ENCODE measurements at places on chromosomes 2 and 18.

DNA sequence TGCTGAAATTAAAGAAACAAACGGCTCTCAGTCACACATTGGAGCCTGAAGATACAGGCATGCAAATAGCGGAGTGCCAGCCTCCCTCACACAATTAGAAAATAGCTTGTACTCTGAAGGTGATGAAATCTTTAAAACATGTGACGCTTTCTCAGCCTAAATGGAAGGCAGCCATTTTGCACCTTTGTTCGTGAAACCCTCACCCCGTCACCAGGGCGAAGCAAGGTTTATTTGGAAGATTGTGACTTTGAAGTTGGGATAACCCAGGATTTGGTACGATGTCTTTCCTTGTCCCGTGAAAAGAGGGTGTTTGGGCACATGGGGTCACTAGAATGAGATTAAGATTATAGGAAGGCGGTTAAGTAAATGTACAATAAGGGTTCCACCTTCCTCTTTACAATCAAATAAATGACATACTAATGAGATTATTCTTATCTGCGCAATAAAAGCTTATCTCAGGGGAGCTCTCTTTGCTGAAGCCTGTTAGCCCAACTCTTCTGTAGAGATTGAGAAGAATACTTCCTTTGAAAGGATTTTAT lies 4.2 kb downstream of the SH3BP4 start:
- DNase-seq = no peak

- no peak for DNase-seq
Observed at GRCh38 chr2:144011553-144011952, 508.4 kb downstream of the ZEB2 start.

GRCh38 chr2:181810823-181811695 lies 80.5 kb upstream of the ITPRID2 start:
- no peak for DNase-seq

DNA sequence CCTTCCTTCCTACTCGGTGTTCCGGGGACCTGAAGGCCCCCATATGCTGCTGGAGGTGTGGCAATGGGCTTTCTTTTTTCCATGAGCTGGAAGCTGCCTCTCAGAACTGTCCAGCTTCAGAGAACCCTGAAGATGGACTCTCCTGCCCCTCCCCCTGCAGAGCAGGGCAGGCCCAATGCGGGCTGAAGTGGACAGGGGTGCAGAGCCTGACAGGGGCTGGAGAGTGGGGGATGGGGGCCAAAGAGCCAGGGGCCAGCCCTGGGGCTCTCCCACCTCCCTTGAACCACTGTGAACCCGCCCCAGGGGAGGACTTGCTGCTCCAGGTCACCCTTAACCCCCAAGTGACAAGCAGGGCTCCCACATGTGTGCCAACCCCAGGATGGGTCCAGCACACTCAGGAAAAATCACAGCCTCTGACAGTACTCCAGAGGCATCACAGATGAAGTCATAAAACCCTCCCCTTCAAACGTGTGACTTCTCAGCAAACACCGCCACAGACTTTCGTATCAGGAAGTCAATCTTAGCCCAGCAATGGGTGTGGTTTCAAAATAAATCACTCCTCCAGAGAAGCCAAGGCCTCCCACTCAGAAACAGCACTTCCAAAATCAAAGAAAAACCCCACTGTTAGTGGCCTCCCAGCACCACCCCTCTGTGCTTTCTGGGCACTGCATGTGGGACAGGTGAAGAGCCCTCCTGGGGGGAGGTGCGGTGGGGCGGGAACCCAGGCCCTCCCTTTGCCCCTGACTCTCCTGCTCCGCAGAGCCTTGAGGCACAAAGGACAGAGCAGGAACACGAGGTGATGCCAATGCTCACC lies 135.8 kb downstream of the HDAC4 start:
- DNase-seq = no peak

GRCh38 chr2:164826293-164827243 lies 15.1 kb downstream of the COBLL1 start:
- DNase-seq = no peak

- no peak for DNase-seq
Observed at GRCh38 chr2:212387146-212387545, 151.5 kb downstream of the ERBB4 start.

DNA sequence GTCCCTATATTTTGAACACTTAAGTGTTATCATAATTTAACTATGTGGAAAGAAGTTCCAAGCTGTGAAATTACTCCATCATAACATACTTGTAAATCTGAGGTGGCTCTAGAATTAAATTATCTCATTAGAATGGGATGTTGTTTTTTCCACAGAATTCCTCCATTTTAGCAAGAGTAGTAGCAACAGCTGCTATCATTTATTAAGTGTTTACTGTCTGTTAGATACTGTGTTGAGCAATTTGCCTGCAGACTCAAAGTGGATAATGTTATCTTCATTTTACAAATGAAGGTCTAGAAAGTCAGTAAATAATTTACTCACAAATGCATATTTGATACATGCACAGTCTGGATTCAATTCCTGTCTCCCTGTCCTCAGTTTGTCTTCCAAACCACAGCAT lies 504.8 kb upstream of the NRP2 start:
- DNase-seq = no peak
